Endothelial cell of umbilical vein (primary cell): ENCODE measurements at places on chromosomes 12 and 14. TPM values are rescaled to one million over a fixed set of nuclear protein-coding genes. Genes with fewer than 3 reads are reported as not detected.

KRT72 gene
- total RNA-seq, result not detected in 2 replicates

IFNG-AS1 gene
- total RNA-seq, result not detected in 2 replicates

OTX2 gene
- total RNA-seq, result not detected in 2 replicates

TBK1 gene
- total RNA-seq, result 27.7 and 28.9 TPM in 2 replicates

SMCO2 gene
- total RNA-seq, result 0.49 and 1.2 TPM in 2 replicates

HCAR2 gene
- total RNA-seq, result not detected in 2 replicates

FAM186B gene
- total RNA-seq, result 0.21 and 0.33 TPM in 2 replicates

MANSC4 gene
- 0.65 TPM in 1 of 2 replicates, not detected in the other for total RNA-seq

CAPS2 gene
- 1.7 and 2.9 TPM in 2 replicates for total RNA-seq

AKAP5 gene
- total RNA-seq, result 0.75 and 1.1 TPM in 2 replicates

ESPL1 gene
- 39.3 and 42.7 TPM in 2 replicates for total RNA-seq

MYBPC1 gene
- not detected in 2 replicates for total RNA-seq

BATF gene
- not detected in 2 replicates for total RNA-seq

TDP1 gene
- 30.5 and 33.9 TPM in 2 replicates for total RNA-seq

GALNT8 gene
- total RNA-seq, result 0.09 TPM in 1 of 2 replicates, not detected in the other

FGF6 gene
- total RNA-seq, result not detected in 2 replicates

SLCO1A2 gene
- total RNA-seq, result not detected in 2 replicates

MYH6 gene
- not detected in 2 replicates for total RNA-seq

C12orf54 gene
- not detected in 2 replicates for total RNA-seq

PTPRR gene
- 0.46 and 0.72 TPM in 2 replicates for total RNA-seq

TROAP gene
- total RNA-seq, result 62.4 and 68.6 TPM in 2 replicates

ATL1 gene
- 2.8 and 5.1 TPM in 2 replicates for total RNA-seq

EFCAB11 gene
- total RNA-seq, result 6.3 and 11.2 TPM in 2 replicates
